Osteoblast (primary cell): ENCODE measurements at places on chromosomes 3 and 15.

DNA sequence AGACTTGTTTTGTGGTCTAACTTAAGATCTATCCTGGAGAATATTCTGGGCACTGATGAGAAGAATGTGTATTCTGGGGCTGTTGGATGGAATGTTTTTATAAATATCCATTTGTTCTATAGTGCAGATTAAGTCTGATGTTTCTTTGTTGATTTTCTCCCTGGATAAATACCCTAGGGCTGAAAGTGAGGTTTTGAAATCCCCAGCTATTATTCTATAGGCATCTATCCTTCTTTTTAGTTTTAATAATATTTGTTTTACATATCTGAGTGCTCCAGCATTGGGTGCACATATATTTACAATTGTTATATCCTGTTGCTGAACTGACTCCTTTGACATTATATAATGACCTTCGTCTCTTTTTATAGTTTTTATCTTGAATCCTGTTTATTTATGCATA is 42.9 kb downstream of the GALK2 start:
- no peak for DNase-seq

GRCh38 chr3:17065315-17065714 is 180.6 kb downstream of the PLCL2 start:
- DNase-seq, result no peak

DNA sequence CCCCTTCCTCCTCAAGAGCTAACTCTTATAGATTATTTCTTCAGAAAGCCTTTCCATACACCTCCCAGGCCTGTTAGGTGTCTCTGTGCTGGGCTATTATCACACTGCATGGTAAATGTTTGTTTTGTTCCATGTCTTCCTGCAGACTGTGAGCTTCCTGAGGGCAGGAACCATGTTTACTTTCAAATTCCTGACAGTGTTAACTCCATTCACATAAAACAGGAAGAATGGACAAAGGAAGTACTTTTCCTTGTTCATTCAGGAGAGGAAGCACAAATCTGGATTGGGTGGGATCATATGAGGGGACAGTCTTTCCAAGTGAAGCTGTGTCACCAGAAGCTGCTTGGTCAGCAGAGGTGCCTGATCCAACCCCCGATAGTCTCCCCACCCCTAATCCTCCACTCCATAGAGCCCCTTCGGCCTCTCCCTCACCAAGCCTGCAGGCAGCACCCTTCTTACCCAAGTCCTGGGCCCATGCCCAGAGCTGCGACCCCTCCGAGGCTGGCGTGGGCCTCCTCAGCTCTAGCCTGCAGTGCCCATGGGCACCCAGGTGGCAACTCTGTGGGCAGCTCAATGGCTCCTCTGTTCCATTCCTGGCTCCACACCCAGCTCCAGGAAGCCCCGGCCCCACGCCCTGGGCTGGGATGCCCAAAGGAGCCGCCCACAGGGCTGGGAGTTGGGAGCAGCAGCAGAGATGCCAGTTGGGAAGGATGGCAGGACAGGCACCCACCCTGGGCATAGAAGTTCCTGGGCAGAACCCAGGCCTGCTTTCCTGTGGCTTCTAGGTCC is 6.9 kb downstream of the SHF start:
- DNase-seq, result peak; percentile 32

GRCh38 chr3:126451511-126451910 is 24.2 kb downstream of the ZXDC start:
- no peak for DNase-seq

- no peak for DNase-seq
Observed at GRCh38 chr3:113008117-113008516, 17.3 kb downstream of the GTPBP8 start.

- no peak for DNase-seq
Observed at GRCh38 chr3:50464569-50464968, 38.9 kb downstream of the CACNA2D2 start.

- DNase-seq, result peak; percentile 97
Observed at GRCh38 chr3:17742102-17742879, at the start of gene TBC1D5. TSS of gene TBC1D5 (minus strand) at chr3:17742631. CDS start at chr3:17508570, 234,061 bp downstream.

- peak; percentile 37 for DNase-seq
Observed at GRCh38 chr15:70079888-70080287, 17.8 kb downstream of the TLE3 start.

GRCh38 chr15:66927201-66928077 is 138.0 kb upstream of the SMAD3 start:
- no peak for DNase-seq

- DNase-seq, result no peak
Observed at GRCh38 chr15:36722555-36722954, 143.1 kb downstream of the CDIN1 start.

GRCh38 chr3:67123914-67124313 is 125.8 kb downstream of the KBTBD8 start:
- no peak for DNase-seq

- DNase-seq, result no peak
Observed at GRCh38 chr3:157405457-157405856, 31.2 kb upstream of the PTX3 start.

- DNase-seq, result no peak
Observed at GRCh38 chr3:128861491-128861890, 17.9 kb upstream of the ACAD9 start.

DNA sequence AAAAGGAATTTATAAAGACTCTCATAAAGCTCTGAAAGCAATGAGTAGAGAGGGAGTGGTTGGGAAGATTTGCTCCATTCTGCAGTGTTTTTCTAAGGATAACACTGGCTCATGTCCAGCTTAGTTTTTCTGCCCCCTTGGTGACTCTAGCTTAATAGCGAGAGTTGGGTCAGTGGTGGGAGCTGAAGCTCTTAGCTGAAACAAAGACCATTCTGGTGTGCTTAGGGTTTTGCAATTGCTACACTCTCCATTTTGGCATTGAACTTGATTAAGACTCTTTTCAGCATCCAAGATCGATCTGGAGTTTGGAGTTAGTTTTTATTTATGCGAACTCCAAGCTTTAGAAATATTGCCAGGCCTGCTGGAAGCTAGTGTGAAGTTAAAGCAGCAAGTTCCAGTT is 98.0 kb downstream of the ATG7 start:
- no peak for DNase-seq

GRCh38 chr15:42120285-42120684 is 25.9 kb upstream of the PLA2G4D start:
- DNase-seq, result no peak

DNA sequence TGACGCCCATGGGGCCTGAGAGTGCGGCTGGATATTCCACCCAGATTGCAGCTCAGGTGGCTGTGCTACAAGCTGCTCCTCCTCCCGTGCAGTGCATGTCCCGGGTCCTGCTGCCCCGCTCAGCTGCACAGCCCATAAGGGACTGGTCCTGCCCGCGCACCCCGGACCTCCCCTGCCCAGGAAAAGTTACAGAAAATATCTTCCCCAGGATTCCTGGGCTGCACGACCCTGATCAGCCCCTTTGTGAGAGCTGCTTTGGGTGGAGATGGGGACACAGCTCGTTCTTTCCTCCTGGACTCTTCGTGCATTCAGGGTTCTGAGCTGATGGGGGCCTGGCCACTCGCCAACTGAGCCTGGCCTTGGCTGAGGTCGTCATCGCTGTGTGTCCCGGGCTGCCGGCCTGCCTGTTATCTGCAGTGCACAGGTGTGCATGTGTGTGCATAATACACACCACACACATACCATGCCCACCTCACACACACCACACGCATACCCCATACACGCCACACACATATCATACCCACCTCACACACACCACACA is 28.8 kb downstream of the APBA2 start:
- no peak for DNase-seq

DNA sequence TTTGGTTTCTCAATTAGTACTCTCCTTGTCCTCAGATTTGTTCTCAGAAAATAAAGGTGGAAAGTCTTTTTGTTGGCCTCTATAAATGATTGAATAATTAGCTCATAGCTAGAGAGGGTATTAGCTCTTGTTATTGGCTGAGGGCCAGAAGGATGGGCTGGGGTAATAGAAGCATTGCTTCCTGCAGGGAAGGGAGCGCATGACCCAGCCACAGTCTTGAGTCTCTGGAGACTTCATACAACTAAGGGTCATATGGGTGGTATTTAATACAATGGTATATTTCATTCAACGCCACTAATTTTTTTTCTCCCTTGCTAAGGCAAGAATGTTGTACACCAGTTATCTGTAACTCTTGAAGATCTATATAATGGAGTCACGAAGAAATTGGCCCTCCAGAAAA is 8.4 kb downstream of the DNAJA4 start:
- no peak for DNase-seq

DNA sequence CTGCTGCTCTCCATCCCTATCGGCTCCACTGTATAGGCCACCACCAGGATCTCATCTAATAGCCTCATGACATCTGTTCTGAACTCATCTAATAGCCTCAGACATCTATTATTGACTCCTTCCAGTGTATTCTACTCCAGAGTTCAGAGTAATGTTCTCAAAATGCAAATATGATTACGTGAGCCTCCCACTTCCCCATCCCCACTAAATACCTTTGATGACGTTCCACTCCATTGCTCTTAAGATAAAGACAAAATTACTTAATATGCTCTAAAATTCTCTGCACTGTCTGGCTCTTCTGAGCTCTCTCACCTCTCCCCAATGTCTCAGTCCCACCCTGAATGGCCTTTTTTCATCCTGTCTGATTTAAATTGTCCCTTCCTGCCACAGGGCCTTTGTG is 94.7 kb downstream of the SAMMSON start:
- DNase-seq, result no peak

GRCh38 chr3:14186854-14187458 is 8.3 kb downstream of the LSM3 start:
- DNase-seq, result no peak

DNA sequence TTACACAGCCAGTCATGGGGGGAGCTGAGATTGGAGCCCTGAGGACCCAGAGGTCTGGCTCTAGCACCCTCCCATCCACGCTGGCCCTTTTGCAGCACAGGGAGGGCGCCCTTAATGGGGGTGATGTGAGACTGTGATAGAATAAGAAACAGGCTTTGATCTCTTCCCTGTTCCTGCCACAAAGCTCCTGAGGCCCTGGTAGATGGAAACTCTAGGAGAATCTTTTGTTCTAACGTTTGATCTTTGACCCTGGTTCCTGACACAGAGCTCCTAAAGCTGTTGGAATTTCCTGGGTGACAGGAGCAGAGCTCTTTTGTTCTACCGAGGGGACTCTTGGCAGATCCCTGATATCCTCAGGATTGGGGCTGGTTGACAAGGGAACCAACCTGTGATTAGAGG is 1.2 kb upstream of the UROC1 start:
- DNase-seq, result peak; percentile 51

DNA sequence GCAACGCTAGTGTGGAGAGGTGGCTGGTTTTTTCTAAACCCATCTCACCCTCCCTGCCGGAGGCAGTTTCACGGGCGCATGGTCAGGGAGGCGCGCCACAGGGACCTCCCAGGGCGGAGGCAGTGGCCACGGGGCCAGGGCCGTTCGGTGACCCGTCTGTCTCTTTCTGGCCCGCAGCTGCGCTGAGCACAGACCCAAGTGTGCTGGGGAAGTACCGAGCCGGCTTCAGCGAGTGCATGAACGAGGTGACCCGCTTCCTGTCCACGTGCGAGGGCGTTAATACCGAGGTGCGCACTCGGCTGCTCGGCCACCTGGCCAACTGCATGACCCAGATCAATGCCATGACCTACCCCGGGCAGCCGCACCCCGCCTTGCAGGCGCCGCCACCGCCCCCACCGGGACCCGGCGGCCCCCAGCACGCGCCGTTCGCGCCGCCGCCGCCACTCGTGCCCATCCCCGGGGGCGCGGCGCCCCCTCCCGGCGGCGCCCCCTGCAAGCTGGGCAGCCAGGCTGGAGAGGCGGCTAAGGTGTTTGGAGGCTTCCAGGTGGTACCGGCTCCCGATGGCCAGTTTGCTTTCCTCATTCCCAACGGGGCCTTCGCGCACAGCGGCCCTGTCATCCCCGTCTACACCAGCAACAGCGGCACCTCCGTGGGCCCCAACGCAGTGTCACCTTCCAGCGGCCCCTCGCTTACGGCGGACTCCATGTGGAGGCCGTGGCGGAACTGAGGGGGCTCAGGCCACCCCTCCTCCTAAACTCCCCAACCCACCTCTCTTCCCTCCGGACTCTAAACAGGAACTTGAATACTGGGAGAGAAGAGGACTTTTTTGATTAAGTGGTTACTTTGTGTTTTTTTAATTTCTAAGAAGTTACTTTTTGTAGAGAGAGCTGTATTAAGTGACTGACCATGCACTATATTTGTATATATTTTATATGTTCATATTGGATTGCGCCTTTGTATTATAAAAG is 1.8 kb downstream of the HES1 start:
- peak; percentile 94 for DNase-seq

- DNase-seq, result no peak
Observed at GRCh38 chr15:58521293-58521991, 89.7 kb downstream of the LIPC start.

- DNase-seq, result no peak
Observed at GRCh38 chr3:95134693-95135413, 1072.0 kb downstream of the NSUN3 start.

DNA sequence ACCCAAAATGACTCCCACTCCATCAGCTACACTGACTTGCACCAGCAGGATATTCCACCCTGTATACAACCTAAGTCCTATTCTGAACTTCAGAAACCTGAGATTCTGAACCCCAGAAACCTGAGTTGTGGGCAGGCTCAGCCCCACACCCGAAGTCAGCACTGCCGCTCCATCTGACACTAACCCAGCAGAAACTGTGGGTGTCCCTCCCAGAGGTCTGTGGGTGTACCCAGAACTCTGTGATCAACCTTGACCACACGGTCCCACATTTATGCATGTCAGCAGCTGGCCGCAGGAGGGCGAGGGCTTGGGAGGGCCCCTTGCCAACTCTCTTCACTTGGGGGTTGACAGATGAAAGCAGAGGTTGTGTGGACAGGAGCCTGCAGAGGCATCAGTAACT is 9.3 kb downstream of the OXTR start:
- DNase-seq, result peak; percentile 68
